ENCODE measurements at places on chromosomes 16 and 17.

- DNase-seq: no peak
These were observed 20.6 kb upstream of the PRKCA start for GRCh38 chr17:66281661-66282369.

GRCh38 chr16:75478480-75479345 is 14.2 kb upstream of the TMEM170A start:
- DNase-seq: no peak

DNA sequence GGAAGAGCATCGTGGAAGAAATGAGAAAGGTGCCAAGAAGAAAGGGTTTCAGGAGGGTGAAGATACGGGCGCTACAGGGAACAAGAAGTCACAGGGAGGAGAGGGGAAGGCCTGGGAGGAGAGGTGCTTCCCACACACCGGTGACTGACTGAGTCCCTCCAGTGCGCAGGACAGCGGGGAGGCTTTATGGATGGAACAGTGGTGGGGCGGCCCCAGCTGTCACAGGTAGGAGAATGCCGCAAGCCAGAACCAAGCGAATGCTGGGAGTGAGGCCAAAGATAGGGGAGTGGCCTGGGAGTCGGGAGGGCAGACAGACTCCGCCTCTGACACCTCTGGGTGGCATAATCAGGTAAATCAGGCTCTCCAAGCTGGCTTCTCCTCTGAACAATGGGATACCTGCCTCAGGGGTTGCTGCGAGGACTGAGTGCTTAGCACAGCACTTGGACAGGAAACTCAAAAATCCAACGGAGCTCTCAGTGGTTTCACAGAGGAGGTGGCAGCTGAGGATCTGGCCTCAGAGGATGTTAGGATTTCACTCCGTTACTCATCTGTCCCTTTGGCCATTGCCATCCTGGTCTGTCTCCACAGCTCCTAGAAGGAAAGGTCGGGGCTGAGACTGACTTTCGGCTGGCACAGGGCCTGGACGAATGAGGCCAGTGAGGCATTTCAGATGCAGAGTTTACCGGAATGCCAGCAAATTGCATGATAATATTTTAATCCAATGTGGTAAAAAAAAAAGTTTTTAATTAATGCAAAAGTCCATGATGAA is 717 bp upstream of the CNP start:
- DNase-seq: no peak

- no peak for DNase-seq
These were observed 103.5 kb upstream of the XYLT1 start for GRCh38 chr16:17574256-17574655.

DNA sequence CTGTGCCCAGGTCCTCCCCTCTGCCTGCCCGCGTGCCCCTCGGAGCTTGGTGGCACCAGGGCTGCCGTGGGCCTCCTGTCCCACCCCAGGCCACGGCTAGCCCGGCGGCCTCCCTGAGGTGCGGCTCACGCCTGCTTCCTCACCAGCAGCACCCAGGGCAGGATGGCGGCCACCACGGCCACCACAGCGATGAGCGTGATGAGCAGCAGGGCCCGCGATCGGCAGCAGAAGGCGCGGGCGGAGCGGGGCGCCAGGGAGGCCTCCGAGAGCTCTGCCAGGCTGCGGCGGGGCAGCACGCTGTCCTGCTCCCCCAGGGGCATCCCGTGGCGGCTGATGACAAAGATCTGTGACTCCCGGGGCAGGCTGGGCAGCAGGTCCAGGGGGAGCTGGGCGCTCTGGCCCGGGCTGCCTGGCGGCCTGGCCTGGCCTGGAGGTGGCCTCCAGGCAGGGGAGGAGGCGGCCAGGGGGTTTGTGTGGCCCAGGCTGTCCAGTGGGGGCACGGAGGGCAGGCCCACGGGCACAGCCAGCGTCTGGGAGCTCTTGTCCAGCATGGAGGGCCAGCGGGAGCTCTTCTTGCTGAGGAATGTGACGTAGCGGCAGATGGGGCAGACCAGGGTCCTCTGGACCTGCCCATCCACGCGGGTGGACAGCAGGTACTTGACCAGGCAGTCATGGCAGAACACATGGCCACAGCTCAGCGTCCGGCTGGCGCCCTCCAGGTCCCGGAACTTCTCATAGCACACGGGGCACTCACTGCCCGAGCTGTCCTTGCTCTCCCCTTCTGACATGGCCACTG is 4.8 kb downstream of the RNF222 start:
- DNase-seq: no peak

DNA sequence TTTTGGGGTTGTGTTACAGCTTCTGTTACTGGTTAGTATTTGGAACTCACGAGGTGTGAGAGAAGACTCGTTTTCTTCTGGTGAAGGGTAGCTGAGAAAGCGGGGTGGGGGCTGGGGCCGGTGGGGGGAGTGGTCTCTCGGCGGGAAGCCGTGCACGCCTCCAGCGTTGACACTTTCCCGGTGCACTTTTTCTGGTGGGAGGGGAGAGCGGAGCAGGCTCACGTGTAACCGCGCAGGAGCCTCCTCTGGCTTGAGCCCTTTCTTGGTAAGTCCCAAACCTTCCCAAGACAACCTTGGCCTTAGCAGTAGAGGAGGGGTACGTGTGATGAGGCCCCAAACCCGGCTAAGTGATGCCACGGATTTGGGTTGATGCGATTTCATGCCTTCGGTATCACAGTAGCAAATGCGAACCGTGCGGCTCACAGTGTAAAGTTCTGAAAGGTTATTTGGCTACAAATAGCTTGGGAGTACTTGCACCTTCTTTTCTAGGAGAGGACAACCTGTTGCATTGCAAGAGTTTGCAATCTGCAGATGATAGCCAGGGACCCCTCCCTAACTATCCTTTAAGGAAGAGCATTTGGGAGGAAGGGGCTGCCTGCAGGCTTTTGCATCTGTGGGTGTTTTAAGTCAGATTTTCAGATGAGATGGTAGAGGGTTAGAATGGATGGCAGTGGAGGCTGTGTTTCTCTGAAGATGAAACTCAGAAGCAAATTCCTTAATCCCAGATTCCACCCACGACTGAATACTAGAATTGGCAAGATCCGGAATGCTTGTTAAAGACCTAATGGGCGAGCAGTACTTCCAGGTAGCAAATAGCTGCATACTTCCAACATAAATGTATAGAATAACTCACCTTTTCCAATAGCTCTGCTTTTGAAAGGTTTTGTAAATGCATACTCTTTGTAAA is 1.5 kb downstream of the HLF start:
- no peak for DNase-seq

- DNase-seq: no peak
These were observed 418.5 kb upstream of the CDH5 start for GRCh38 chr16:65947951-65948350.

DNA sequence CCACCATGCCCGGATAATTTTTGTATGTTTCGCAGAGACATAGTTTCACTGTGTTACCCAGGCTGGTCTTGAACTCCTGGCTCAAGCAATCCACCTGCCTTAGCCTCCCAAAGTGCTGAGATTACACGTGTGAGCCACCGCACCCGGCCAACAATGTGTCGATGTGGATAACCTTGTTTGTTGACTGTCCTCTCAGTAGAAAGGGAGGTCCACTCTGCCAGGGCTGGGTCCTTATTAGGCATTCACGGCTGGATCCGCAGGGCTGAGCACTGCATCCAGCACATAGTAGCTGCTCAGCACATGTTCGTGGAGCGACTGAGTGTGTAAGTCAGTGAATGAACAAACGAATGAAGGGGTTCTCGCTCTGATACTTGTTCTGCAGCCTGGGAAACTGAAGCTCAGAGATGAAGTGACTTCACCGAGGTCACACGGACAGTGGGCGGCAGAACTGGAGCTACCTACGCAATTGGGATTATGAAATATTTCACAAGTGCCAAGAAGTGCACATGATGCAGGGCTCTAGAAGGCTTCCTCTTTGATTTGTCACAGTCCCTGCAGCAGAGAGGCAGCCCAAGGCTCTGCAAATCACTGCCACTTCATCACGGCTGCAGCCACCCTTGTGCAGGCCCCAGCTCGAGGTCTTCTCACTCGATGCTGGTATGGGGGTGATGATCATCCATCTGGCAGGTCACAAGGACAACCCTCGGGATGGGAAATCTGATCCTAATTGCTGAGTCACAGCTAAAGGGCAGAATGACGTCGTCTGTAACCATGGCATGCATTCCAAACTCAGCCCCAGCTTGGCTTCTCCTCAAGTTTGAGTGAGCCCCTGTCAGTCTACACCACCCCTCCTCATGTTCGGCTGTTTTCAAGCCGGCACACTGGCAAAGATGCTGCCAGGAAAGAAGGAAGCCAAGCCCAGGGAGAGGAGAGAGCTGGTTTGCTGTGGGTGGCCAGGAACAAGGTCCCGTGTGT is 28.0 kb upstream of the SNN start:
- DNase-seq: peak; percentile 69

DNA sequence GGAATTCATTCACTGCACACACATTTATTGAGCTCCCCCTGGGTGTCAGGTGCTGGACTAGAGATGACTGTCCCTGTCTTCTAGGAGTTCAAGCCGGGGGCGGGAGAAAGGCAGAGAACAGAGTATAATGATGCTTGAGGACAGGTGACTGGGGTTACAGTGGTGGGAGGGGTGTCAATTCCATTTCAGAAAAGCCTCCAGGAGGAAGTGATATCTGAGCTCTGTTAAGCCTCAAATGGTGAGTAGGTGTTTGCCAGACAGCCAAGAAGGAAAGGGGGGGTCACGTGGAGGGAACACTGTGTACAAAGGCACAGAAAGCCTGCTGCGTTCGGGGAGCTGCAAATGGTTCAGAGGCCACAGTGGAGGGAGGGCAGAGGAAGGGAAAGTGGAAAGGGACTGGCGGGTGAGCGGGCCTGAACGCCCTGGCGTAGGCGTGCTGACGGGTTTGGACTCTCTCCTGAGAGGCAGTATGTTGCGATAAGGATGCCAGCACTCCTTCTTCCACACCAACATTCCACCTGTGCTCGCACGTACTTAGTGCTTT is 9.7 kb upstream of the NXPH3 start:
- no peak for DNase-seq

- no peak for DNase-seq
These were observed 26.3 kb downstream of the HS3ST3A1 start for GRCh38 chr17:13575466-13575865.

DNA sequence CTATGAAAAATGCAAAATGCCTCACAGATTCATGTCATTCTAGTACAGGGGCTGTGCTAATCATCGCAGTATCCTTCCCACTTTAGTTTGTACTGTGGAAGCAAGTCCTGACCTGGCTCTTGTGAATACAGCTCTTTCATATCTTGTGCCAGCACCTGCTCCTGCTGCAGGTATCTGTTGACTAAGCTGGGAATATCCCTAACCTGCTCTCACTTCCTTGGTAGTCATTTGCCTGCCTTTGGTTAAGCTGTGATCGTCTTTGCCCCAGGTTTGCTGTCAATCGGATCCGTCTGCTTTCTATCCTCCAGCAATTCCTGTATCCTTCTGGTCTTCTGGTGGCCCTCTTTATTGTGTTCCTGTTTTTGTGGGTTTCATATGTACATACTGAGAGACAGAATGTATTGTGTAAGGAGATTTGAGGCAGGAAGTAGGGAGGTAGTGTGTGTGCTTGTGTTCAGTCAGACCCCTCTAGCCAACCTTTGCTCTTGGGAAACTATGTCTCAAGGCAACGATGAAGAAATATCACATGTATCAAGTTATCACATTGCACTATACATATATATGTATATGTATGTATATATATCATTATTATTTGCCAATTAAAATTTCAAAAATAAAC is 7.7 kb upstream of the GINS3 start:
- no peak for DNase-seq

GRCh38 chr16:84606081-84606875 is 11.6 kb downstream of the COTL1 start:
- DNase-seq: no peak

DNA sequence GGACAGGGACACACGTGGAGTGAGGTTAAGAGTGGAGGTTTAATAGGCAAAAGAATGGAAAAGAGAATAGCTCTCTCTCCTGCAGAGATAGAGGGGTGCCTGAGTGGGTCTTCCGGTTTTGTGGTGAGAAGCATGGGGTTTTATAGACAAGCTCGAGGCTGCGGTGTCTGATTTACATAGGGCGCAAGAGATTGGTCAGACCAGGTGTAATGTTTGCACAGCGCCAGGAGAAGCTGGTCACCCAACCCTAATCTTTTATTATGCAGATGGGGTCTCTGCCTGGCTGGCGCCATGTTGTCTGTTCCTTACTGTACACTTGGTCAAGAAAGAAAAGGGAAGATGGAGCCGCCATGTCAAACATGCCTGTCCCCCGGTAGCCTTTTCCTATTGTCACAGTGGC is 44.5 kb upstream of the MLYCD start:
- DNase-seq: no peak

DNA sequence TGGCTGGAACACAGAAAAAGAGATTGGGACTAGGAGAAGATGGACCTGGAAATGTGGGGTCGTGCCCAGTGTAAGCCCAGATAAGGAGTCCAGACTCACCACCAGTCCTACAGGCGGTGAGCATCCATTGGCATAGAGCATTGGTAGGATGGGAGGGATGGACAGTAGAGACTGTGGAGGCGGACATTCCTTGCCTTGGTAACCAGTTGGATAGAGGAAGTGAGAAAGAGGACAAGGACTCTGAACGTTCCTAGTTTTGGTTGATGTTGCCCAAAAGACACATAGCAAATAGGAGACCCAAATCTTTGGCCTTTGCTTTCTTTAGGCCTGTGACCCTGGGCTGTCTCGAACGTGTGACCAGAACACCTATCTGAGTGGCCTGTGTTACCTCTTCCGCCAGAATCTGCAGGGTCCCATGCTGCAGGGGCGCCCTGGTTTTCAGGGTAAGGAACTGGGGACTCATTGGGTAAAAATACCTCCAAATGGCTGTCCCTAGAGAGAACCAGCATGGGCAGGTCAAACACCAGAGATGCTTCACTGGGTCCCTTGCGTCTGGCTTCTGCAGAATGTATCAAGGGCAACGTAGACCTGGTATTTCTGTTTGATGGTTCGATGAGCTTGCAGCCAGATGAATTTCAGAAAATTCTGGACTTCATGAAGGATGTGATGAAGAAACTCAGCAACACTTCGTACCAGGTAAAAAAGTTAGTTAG is 6.4 kb downstream of the ITGAL start:
- no peak for DNase-seq

DNA sequence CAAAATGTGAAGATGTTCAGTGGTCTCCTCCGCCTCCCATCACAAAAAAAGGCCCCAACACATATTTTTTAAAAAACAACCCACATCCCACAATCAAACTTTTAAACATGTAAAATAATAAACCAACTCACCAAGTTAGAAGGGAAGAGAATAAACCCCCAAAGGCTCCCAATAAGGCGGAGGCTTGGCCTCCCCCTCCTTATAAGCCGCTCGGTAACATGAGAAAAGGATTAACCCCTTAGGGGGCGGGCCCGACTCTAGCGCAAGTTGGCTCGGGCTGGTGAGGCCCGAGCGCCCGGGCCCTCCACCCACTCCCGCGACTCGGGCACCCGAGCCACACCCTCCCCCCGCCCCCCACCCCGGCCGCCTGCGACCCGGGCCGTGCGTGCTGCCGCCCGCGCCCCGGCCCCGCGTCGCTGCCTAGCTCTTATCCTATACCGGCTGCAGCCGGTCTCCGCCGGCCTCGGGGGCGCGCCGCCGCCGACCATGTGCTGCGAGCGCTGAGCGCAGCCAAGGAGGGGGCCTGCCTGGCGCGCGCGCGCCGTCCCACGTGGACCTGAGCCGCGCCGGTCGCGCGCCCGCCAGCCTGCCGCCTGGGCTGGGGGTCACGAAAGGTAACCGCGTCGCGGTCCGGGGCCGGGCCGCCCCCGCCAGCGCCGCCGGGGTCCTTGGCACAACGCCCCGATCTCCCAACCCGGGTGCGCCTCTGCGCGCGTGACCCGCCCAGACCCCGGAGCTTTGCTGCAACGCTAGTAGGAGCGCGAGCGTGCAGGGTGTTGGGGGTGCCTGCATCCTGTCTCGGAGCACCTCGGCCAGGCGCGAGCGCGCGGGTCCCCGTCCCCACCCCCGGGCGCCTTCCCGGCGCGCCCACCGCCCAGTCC is at the start of the genes ARSG and SLC16A6:
Gene ARSG (plus strand): TSS at position 541 of the 881 bp plus-strand sequence. CDS start 15,999 bp downstream, outside the sequence.
Gene SLC16A6 (minus strand): TSS at position 173 of the 881 bp plus-strand sequence. CDS start 12,807 bp downstream, outside the sequence.
- DNase-seq: peak; percentile 31

Data from smooth muscle cell of the brain vasculature (primary cell).